ENCODE measurements at places on chromosomes 4 and X.

DNA sequence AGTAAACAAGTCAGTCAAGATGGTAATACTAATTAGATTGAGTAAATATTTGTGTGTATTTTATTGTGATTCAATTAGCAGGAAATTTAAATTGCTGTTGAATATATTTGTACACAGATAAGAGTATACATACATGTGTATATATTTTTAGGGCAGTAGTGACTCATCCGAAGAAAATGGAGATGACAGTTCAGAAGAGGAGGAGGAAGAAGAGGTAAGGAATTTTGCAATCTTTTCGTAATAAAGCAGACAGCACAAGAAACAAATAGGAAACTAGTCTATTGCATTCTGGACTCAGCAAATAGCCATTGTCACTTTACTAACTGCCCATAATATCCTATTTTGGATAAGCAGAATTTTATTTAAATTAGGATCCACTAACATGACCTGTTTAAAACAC lies 6.6 kb downstream of the IBSP start:
- DNase-seq: no peak

DNA sequence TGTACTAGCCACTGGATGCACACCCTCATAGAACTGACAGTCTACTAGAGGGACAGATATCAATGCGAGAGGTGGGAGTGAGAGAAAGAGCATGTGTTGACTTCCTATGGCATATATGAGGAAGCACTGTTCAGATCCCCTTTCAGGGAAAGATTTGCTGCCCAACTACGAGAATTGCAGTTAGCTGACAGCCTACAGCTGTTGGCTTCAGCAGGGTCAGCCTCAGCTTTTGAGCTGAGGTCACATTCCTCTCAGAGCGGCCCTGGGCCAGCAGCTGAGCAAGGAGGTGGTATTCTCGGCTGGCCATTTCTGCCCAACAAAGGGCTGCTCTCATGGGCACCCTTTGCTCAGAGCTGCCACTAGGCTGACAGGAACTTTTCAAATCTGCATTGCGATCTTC lies 580.2 kb downstream of the MID1IP1 start:
- DNase-seq: no peak

DNA sequence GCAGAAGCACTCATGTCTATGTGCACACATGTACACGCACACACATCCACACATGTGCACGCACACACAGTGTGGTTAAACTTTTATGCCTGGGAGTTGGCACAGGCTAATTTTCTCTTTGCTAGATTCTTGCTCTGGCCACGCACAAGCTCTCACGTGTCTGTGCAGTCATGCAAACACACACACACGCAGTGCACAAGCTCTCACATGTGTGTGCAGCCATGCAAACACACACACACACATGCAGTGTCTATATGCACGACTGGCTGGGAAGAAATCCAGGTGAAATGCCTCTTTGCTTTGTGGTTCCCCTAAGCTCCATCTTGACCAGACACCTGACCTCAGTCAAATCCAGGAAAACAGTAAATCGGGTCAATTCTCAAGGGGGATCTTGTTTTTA lies 138.0 kb downstream of the SHOX start:
- DNase-seq: no peak

GRCh38 chr4:54658252-54659093 lies 716 bp downstream of the KIT start:
- DNase-seq: peak; percentile 23

- DNase-seq: no peak
These were observed 32.9 kb downstream of the HERC6 start for GRCh38 chr4:88411491-88412096.

- peak; percentile 16 for DNase-seq
These were observed 63.5 kb downstream of the GPC3 start for GRCh38 chrX:133921764-133922389.

DNA sequence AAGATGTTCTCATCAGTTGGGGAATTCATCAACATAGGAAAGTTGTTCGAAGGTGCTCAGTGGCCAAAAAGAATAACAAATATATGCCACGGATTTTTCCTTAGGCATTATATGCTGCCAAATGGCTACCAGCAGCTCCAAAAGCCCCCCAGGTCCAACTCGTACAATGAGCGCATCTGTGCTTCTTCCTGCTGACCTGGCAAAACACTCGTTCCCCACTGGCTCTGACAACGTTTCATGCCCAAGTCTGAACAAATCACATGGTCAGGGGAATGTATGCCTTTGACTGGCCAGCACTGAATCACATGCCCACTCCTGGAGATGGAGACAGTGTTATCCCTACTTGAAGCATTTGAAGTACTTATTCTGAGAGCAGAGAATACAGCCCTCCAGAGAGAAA lies 59.9 kb upstream of the SPP1 start:
- no peak for DNase-seq

- DNase-seq: no peak
These were observed 111.6 kb downstream of the FRYL start for GRCh38 chr4:48668254-48669017.

DNA sequence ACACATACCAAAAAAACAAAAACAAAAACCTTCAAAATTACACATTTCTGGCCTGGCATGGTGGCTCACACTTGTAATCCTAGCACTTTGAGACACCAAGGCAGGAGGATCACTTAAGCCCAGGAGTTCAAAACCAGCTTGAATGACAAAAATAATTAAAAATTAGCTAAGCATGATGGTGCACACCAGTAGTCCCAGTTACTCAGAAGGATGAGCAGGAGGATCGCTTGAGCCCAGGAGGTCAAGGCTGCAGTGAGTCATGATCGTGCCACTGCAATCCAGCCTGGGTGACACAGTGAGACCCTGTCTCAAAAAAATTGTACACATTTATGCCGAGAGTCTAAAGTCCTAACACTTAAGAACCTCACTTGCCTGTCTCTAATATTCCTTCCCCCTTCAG lies 18.3 kb downstream of the SLC39A8 start:
- DNase-seq: no peak

- DNase-seq: no peak
These were observed 54.5 kb upstream of the FAT1 start for GRCh38 chr4:186778134-186778533.

- DNase-seq: no peak
These were observed 4.6 kb downstream of the CTBP1 start for GRCh38 chr4:1244081-1244977.

GRCh38 chrX:86714441-86714840 lies 566.2 kb downstream of the DACH2 start:
- DNase-seq: no peak

DNA sequence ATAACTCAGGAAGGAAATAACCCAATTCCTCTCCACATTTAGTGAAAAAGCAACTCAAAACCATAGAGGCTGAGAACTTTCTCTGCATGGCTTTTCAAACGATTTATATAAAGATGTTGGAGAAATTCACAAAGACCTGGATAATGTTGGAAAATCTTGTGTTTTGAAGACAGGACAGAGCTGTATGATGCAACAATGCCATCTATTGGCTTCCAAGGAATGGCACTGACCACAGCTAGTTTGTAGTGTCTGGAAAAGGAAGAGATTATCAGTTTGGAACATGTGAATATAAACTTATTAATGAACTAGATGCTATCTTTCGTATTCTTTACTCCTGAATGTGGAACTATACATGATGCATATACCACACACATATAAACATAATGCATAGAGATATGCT lies 503.6 kb downstream of the IL1RAPL1 start:
- DNase-seq: no peak

DNA sequence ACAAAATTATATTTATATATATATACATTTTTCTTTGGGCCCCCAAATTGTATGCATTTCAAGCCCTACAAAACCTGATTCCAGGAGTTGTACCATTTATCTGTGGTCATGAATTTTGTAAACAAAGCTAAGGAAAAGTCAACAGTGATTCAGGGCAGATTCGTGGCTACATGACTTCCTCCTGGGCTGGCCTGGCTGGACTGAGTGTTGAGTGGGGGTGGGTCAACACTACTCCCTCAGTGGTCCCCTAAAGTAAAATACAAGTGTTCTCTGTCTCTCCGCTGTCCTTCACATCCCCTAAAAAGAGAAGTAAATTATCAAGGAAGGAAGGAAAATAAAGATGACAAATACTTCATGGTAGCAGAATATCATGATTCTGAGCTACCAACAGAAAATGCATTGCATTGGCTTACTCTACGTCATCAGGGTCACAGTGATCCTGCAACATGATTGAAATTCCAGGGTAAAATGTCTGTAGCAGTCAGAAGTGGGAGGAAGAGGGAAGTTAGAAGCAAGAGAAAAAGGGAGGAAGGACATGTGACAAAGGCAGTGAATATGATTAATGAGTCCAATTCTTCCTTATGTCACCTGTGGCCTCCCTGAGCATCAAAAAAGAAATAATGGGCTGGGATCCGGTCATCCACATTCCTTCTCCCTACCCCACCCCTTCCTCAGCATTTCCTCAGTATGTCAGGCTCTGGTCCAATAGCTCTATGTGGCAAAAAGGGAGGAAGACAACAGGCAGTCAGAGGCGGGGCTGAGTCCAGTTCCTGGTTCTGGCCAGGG lies 42.4 kb upstream of the MYOZ2 start:
- no peak for DNase-seq

GRCh38 chrX:108132876-108133275 lies 41.3 kb downstream of the ATG4A start:
- no peak for DNase-seq

DNA sequence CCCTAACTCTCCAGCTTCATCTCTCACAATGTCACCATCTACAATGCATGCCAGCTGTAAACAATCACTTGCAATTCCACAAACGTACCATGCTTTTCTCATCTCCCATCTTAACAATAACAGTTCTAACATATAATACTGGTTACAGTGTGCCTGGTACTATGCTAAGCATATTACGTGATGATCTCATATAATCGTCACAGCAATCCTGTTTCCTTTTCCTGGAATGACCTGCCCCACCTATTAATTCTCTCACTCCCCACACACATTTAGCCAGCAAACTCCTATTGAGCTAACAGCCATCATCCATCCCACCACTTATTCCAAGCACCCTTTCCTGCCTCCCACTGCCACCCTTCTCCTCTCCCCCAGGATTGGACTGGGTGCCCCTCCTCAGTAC lies 7.9 kb downstream of the JCHAIN start:
- DNase-seq: no peak

DNA sequence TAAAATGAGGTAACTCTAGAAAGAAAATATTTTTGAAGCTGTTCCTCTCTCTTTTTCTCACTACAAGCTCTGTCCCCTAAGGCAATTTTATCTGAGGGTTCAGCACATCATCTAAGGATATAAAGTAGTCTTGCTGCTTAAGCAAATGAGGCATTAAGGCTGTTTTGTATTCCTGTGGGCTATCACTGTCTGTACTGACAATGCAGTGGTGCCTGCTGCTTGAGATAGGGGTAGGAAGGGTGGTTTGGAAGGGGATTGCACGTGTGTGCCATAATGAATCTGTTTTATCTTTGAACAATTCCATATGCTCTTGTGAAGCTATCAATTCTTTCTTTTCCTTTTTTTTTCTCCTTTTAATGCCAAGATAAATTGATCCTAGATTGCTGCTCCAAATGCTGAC lies 128.0 kb upstream of the ATOH1 start:
- DNase-seq: no peak

DNA sequence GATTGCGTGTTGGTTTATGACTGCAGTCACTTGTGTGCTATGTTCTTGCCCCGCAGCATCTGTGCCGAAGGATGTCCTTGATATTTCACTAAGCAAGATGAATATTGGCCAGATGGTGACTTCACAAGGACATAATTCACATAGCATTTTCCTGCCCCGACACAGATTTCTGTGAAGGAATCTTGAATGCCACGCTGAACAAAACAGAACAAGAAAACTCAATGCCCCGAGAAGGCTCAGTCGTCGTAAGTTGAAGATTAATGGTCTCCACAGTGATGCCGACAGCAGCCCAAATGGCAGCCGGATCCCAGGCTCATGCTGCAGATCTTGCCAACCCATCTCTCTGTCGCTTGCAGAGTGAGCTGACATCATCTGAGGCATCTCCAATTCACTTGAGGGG lies 145.9 kb downstream of the CPEB2 start:
- no peak for DNase-seq

DNA sequence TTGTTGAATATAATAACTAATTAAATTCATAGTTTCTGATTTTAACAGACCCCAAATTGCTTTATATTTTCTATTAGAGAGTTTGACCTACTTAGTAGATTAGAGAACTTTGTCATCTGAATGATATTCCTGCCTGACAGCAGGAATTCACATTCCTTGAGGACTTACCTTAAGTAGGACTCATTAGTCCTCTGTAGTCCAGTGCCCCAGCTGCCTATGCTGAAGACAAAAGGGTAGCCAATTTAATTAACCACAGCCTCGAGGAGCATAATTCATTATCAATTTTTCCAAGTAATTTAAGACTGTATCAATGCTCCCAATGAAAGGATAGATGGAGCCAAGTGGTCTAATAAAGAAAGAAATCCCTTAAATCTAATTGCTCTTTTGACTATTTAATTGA lies 1405.0 kb upstream of the IGFBP7 start:
- no peak for DNase-seq

DNA sequence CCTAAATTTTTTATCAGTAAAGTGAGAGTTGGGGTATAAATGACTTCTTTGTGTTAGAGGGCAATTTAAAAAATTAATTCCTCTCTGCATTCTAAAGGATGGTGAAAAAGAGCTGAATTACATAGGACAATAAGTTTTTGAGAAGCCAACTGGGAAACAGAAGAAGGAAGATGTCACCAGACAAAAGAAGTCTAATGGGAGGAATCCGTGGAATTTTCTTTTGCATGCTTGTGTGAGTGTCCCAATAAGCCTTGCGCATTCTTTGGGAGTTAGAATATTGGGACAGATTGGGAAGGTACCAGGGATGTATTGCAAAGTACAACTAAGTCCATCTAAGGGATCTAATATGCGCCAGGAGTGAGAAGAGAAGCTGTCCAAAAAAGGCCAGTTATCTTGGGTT lies 35.1 kb upstream of the NR3C2 start:
- DNase-seq: no peak

DNA sequence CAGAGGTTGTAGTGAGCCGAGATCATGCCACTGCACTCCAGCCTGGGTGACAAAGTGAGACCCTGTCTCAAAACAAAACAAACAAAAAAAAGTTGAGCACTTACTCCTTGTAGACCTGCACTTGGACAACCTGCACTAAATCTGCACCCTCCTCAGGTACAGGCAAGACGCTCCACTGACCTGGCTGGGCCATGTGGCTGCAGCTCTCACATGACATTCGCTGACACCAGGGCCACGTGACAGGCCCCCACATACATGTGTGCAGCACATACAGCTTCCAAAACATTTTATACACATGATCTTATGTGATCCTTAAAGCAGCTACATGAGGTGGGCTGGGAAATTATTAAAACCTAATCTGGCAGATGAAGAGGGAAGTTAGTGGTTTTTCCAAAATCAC lies 62.5 kb downstream of the MGST2 start:
- DNase-seq: no peak

DNA sequence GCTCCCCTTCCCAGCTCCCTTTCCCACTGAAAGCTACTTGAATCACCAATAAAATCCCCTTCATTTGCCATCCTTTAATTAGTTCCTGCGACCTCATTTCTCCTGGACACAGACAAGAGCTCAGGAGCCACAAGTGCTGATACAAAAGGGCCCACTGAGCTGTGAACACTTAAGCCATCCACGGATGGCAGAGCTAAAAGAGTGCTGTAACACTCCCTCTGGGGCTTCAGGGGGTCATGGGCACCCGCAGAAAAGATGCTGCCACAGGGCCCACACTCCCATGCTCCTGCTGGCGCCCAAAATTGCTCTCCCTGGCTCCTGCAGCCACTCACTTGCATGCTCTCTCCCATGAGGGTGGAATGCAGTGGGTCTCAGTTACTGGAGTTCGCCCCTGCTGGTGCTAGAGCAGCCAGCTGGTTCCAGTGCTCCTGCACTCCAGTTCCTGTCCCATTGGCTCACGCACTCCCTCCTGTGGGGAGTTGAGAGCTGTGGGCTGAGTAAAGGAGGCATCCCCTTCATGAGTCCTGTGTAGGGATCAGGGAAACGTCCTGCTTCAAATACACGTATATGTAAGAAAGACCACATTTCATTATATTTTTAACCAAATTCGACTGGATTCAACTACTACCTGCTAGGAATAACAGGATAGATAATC lies 1291.0 kb downstream of the ARAP2 start:
- DNase-seq: no peak

All from stimulated activated CD8-positive, alpha-beta memory T cell treated with anti-CD3 and anti-CD28 coated beads, Interleukin-2, amount 100 ng/mL, for 48 hours (primary cell).